ENCODE measurements at places on chromosomes 2 and 18. TPM values are rescaled to one million over a fixed set of nuclear protein-coding genes. Genes with fewer than 3 reads are reported as not detected.
A peak's percentile ranks its signal among the peaks of the same experiment; 100 is the strongest.

- peaks cover under 1% of the 10 kb centered on the region for H3K36me3 ChIP-seq
- no peak overlapping the region for H3K4me3 ChIP-seq
- H3K27me3 ChIP-seq: no peaks in the 10 kb centered on the region
- no peak overlapping the region for H3K27ac ChIP-seq
Measured at GRCh38 chr2:69948032-69948962, 13.1 kb downstream of the ASPRV1 start.

Gene SH3RF3
- polyA plus RNA-seq: 1.2 TPM

DNA sequence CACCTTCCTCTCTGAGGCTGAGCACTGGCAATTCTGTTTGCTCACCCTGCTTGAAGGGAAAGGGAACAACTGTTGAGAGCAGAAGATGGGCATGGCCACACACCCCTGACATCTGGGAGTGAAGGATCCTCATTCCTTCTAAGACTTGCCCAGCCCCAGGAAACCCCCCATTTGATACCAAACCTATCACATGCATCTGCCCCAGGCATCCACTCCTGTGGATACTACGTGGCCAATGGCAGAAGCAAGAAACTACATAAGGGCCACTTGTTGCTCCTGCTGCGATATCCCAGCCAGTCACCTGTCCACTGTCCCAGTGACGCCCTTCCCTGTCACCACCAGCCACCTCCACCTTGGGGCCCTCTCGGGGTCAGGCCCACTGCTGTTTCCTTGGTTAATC lies 185.2 kb downstream of the SMAD2 start:
- no peak for DNase-seq
- H3K4me3 ChIP-seq: no peak overlapping the region
- H3K4me1 ChIP-seq: no peaks in the 10 kb centered on the region
- no peak overlapping the region for H3K27ac ChIP-seq
- H3K27me3 ChIP-seq: peaks cover 7% of the 10 kb centered on the region

- no peak overlapping the region for H3K27ac ChIP-seq
- peaks cover 6% of the 10 kb centered on the region for H3K27me3 ChIP-seq
- H3K4me3 ChIP-seq: no peak overlapping the region
- DNase-seq: no peak
Measured at GRCh38 chr2:68798569-68798968, 64.0 kb downstream of the ARHGAP25 start.

Gene TDRD15
- not detected for polyA plus RNA-seq

GRCh38 chr18:66674286-66674685 lies 70.4 kb upstream of the CDH19 start:
- no peaks in the 10 kb centered on the region for H3K36me3 ChIP-seq
- H3K4me1 ChIP-seq: peaks cover 4% of the 10 kb centered on the region
- no peak for DNase-seq
- H3K4me3 ChIP-seq: no peak overlapping the region
- H3K27me3 ChIP-seq: no peaks in the 10 kb centered on the region

- H3K27me3 ChIP-seq: no peaks in the 10 kb centered on the region
- no peaks in the 10 kb centered on the region for H3K36me3 ChIP-seq
- H3K4me3 ChIP-seq: no peak overlapping the region
- H3K27ac ChIP-seq: no peak overlapping the region
- peaks cover 14% of the 10 kb centered on the region for H3K4me1 ChIP-seq
- peak; percentile 61 for DNase-seq
Measured at GRCh38 chr2:226652983-226653765, 146.4 kb downstream of the IRS1 start.

DNA sequence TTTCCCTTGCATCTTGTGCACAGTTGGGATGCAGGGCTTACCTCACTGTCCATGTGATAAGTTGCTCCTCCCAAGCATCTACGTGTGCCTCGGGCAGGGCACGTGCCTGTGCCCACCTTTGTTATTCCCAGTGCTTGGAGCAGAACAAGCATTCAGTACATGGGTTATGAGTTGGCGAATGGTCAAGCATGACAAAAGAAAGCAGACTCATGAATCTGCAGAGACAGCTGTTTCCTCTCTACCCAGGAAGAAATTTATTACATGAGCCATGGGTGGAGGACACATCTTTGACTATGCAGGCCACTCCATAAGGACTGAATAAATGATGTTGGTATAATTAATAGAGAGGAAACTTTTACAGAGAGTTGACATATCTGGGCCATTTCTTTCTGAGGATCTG lies 127.8 kb downstream of the TPGS2 start:
- no peak overlapping the region for H3K4me3 ChIP-seq
- peaks cover 60% of the 10 kb centered on the region for H3K36me3 ChIP-seq
- no peaks in the 10 kb centered on the region for H3K4me1 ChIP-seq
- no peak overlapping the region for H3K27ac ChIP-seq
- no peak for DNase-seq

Gene RAX
- 0.12 TPM for polyA plus RNA-seq

DNA sequence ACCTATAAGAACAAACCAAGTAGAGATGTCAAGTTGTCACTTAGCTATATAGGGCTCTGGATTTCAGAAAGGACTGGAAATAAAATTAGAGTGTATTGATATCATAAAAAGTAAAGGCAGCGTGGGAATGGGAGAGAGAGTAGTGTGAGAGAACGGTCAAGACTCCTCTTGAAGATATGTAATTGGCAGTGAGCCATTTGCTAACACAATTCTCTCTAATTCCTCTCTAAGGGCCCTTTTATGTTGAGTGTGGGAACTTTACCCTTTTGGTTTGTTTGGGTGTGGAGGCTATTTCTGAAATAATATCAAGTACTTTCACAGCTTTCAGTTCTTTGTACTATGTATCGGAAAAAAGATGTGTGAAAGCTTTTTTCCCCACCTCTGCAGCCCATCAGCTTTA lies 196.8 kb downstream of the LRRTM4 start:
- DNase-seq: no peak
- no peaks in the 10 kb centered on the region for H3K36me3 ChIP-seq
- no peak overlapping the region for H3K4me3 ChIP-seq
- no peaks in the 10 kb centered on the region for H3K27me3 ChIP-seq
- no peaks in the 10 kb centered on the region for H3K4me1 ChIP-seq

DNA sequence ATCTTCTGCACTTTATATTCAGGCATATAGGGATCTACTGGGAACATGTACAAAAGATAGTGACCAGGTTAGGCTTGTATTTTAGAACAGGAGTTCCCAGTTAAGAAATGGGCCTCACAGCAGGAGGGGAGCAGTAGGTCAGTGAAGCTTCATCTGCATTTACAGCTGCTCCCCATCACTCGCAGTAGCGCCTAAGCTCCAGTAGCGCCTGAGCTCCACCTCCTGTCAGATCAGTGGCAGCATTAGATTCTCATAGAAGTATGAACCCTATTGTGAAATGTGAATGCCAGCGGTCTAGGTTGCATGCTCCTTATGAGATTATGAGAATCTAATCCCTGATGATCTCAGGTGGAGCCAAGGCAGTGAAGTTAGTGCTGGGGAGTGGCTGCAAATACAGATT lies 224.4 kb upstream of the CYRIA start:
- no peaks in the 10 kb centered on the region for H3K4me1 ChIP-seq
- H3K27me3 ChIP-seq: no peaks in the 10 kb centered on the region
- no peak overlapping the region for H3K4me3 ChIP-seq
- no peak for DNase-seq
- H3K36me3 ChIP-seq: no peaks in the 10 kb centered on the region

- no peaks in the 10 kb centered on the region for H3K27me3 ChIP-seq
- H3K4me1 ChIP-seq: peaks cover 6% of the 10 kb centered on the region
- no peak for DNase-seq
- H3K4me3 ChIP-seq: no peak overlapping the region
- no peak overlapping the region for H3K27ac ChIP-seq
Measured at GRCh38 chr18:10442551-10442971, 11.9 kb upstream of the APCDD1 start.

- H3K4me1 ChIP-seq: no peaks in the 10 kb centered on the region
- no peak overlapping the region for H3K27ac ChIP-seq
- H3K4me3 ChIP-seq: no peak overlapping the region
- no peaks in the 10 kb centered on the region for H3K36me3 ChIP-seq
- DNase-seq: no peak
Measured at GRCh38 chr2:224069172-224069571, 30.1 kb upstream of the SERPINE2 start.

Gene C1QL2
- not detected for polyA plus RNA-seq

GRCh38 chr2:36128359-36128758 lies 227.2 kb upstream of the CRIM1 start:
- no peaks in the 10 kb centered on the region for H3K36me3 ChIP-seq
- no peaks in the 10 kb centered on the region for H3K27me3 ChIP-seq
- H3K4me3 ChIP-seq: no peak overlapping the region
- DNase-seq: no peak

Gene ERMN
- polyA plus RNA-seq: not detected

DNA sequence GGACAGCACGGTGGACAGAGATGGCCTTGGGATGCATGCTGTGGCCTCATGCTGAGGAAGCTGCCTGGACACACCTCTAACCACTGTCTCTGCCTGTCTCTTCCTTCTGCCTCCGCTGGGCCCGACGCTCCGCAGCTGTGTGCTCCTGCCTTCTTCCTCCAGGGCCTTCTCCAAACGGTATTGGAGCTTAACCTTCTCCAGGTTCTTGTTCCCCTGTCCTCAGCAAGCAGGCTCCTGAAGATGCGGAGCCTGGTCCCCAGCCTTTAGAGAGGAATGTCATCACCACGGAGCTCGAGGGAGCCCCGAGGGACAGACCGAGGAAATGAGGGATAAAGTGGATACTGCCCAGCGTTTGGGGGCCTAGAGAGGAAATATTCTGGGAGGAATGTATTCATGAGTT lies 155.1 kb downstream of the DYSF start:
- H3K27ac ChIP-seq: no peak overlapping the region
- no peak for DNase-seq
- H3K4me1 ChIP-seq: no peaks in the 10 kb centered on the region
- H3K4me3 ChIP-seq: no peak overlapping the region
- H3K27me3 ChIP-seq: no peaks in the 10 kb centered on the region
- H3K36me3 ChIP-seq: no peaks in the 10 kb centered on the region

DNA sequence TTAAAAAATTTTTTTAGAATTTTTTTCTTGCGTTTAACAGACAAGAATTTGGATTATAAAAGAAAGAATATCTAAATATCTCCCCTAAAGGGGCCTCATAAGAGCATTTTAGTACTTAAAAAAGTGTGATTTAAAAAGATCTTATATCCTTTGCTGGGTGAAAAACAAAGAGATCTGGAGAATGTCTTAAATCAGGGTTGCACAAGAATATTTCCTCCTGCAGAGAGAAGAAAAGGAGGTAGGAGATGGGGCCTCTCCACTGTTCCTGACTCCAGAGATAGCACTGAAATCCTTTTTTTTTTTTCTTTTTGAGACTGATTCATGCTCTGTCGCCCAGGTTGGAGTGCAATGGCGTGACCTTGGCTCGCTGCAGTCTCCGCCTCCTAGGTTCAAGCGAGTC lies 68.5 kb upstream of the OSR1 start:
- H3K36me3 ChIP-seq: no peaks in the 10 kb centered on the region
- H3K27me3 ChIP-seq: no peaks in the 10 kb centered on the region
- no peak overlapping the region for H3K4me3 ChIP-seq
- no peaks in the 10 kb centered on the region for H3K4me1 ChIP-seq

Gene RTP5
- not detected for polyA plus RNA-seq

DNA sequence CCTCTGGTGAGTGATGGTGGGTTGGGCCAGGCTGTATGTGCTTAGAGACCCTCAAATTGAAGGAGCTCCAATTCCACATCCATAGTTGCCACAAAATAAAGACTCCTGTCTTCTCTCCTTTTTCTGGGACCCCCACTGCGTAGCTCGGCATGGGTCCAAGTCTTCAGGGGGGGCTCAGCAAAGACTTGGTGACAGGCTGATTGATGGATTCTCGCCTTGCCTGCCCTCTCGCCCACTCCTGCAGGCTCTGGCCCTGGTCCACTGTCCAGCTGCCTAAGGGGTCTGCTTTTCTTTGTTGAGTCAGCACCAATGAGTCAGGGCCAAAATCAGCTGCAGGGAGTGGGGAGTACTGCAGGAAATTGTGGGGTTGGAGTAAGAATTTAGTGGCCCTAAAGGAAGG lies 21.5 kb downstream of the RPL37A start:
- DNase-seq: no peak
- H3K4me3 ChIP-seq: no peak overlapping the region
- H3K36me3 ChIP-seq: peaks cover 3% of the 10 kb centered on the region
- H3K27ac ChIP-seq: no peak overlapping the region

Gene B3GNT7
- 2.9 TPM for polyA plus RNA-seq

Gene EPHA4
- polyA plus RNA-seq: 27.1 TPM

Gene RETREG2
- polyA plus RNA-seq: 77.6 TPM

- DNase-seq: no peak
- H3K36me3 ChIP-seq: no peaks in the 10 kb centered on the region
- no peaks in the 10 kb centered on the region for H3K4me1 ChIP-seq
- no peak overlapping the region for H3K27ac ChIP-seq
- no peaks in the 10 kb centered on the region for H3K27me3 ChIP-seq
- H3K4me3 ChIP-seq: no peak overlapping the region
Measured at GRCh38 chr2:198045227-198045626, 240.8 kb downstream of the PLCL1 start.

Gene TTC31
- polyA plus RNA-seq: 29.1 TPM

- no peaks in the 10 kb centered on the region for H3K36me3 ChIP-seq
- H3K27me3 ChIP-seq: no peaks in the 10 kb centered on the region
- no peak overlapping the region for H3K4me3 ChIP-seq
- H3K4me1 ChIP-seq: no peaks in the 10 kb centered on the region
- no peak overlapping the region for H3K27ac ChIP-seq
Measured at GRCh38 chr2:229971298-229971790, 49.0 kb downstream of the FBXO36 start.

DNA sequence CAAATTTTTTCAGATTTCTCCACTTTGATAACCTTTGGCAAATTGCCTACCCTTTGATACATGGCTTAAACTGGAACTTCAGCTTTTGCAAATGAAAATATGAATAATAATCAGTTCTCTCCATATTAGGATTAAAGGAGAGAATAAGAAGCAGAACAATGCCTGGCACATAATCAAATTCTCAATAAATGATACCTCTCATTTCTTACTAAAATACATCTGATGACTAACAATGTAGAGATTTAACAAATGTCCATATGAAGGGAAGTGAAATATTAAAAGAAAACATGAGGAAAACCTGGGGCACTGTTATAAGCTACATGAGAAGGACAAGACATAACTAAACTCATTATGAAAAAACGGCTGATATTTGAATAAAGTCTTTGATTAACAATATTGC lies 1103.6 kb downstream of the LRP1B start:
- H3K27me3 ChIP-seq: no peaks in the 10 kb centered on the region
- no peak overlapping the region for H3K27ac ChIP-seq
- no peaks in the 10 kb centered on the region for H3K4me1 ChIP-seq
- no peak overlapping the region for H3K4me3 ChIP-seq
- H3K36me3 ChIP-seq: no peaks in the 10 kb centered on the region

Measured in cardiac muscle cell (in vitro differentiated cells and primary cell).